ENCODE measurements at places on chromosomes 6 and 20.

DNA sequence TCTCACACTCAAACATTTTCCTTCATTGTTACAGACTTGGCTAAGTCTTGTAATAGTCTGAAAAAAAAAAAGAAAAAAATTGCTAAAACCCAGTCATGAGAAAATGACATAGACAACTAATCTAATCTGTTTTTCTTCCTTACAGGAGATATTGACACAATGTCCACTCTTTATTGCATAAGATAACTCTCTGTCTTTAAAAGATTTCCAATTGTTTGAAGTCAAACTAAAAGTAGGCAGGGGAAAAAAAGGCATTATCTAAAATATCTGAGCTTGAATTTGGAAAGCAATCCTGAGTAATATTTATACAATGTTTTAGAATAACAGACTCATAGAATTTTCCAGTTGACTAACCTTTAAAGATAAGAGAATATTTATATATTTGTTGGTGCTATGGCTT is 233.0 kb upstream of the CEP162 start:
- no peak for DNase-seq

- no peak for DNase-seq
Observed at GRCh38 chr6:155219299-155219698, 44.5 kb upstream of the CLDN20 start.

GRCh38 chr6:119727504-119728219 is 378.1 kb upstream of the MAN1A1 start:
- DNase-seq: no peak

DNA sequence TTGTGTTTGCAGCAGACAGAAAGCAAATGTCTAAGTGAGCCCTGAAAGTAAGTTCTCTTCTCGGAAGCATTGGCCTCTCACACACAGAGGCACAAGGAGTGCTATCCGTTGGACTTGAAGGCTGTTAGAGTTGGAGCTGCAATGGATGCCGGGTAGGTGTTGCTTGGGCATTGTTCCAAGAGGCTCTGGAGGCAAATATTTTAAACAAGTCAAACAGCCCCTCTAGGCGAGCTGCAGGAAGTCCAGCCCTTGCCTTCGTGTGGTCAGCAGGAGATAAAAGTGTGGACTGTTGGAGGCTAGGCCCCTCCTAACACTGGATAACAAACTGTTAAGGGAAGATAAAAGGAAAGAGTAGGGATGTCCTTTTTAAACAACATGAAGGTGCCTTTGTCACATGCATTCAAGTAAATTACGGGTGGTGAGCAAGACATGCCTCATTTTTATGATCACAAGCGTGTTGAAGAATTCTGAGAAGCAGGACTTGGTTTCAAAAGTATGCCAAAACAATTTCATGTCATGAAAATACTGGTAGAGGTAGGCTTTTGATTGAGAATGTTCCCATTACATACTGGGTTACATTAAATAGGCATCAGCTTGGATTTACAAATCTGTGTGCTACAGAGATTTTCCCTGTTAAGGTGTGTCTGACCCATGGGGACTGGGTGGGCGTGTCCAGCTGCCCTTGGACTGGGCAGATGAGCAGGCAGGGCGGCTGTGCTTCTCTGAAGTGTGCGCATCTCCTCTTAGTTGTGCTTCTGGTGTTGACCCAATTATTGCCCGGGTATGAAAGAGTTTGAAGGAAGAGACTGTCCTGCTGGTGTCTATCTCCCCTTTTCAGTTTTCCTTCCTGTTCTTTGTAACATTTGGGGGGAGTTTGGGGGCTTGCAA is 57.5 kb downstream of the RREB1 start:
- no peak for DNase-seq

- no peak for DNase-seq
Observed at GRCh38 chr6:7034055-7034454, 73.7 kb upstream of the RREB1 start.

Data from retina (tissue), 1 donor.